ENCODE measurements at places on chromosomes 2 and 18.

DNA sequence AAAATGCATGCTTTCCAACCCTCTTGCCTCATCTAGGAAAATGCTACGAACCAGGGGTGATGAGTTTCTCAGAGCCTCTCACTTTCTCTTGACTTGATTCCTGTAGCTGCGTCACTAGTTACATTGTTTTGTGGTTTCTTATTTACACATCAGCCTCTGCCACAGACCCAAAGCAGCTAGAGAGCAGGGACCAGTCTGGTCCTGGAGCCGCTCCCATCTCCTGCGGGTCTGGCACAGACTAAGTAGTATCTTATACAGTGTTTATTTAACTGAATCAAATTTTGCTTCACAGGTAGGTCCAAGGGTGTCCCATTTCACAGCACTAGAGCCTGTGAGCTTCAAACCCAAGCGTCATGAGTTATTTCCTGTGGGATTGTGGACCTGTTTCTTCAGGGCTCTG is 310.5 kb downstream of the MYCN start:
- DNase-seq, result no peak

- DNase-seq, result no peak
Measured at GRCh38 chr2:47568164-47568850, 165.4 kb downstream of the MSH2 start.

DNA sequence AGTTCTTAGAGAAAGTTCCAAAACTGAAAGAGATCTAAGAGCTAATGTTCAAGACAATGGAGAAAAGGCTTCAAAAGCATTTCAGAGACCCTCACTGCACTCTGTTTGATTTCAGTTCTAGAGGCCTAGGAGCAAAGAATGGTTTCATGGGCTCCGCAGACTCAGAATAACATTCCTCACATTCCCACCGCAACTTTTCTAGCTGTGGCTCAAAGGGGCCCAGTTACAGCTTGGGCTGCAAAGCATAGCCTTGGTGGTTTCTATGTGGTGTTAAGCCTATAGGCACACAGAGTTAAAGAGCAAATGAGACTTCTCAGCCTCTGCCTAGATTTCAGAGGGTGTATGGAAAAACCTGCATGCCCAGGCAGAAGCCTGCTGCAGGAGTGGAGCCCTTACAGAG is 73.0 kb downstream of the FSIP2 start:
- DNase-seq, result no peak

GRCh38 chr2:85707304-85707703 is 13.1 kb downstream of the GNLY start:
- peak; percentile 85 for DNase-seq

DNA sequence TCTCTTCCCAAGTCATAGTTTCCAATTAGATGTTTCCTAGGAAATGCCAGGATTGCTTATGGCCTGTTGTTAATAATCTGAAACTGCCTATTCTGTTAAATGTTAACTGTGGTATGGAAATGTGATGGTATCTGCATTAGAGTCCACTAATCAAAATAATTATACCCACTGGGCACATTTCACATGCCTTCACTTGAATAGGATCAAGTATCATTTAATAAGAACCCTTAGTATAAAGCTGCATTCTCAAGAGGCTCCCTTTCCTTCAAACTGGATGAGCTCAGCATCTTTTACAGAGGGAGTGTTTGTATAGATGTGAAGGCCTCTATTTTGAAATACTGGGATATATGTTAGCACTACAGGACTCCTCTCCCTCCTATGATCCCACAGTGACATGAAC is 477.2 kb upstream of the VRK2 start:
- DNase-seq, result no peak

GRCh38 chr2:113124181-113124961 is 3.0 kb upstream of the IL1RN start:
- peak; percentile 60 for DNase-seq

GRCh38 chr2:116696223-116696622 is 1118.3 kb upstream of the DDX18 start:
- no peak for DNase-seq

- no peak for DNase-seq
Measured at GRCh38 chr2:138507267-138507666, 5.7 kb downstream of the SPOPL start.

DNA sequence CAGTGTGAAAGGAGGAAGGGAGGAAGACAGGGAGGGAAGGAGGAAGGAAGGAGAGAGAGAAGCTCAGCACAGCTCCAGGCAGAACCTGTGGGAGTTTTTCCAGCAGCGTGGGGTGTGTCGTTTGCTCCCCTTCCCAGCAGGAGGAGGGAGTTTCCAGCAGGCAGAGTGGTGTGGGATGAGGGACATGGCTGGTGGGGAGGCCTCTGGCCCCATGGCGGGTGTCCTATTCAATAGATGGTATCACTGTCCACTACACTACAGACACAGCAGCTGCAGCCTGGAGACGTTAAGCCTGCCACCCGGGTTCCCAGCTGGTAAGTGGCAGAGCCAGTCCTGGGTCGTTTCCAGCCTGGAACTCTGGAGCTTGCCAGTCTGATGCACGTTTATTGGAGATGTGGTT is 44.7 kb downstream of the GLI2 start:
- no peak for DNase-seq

DNA sequence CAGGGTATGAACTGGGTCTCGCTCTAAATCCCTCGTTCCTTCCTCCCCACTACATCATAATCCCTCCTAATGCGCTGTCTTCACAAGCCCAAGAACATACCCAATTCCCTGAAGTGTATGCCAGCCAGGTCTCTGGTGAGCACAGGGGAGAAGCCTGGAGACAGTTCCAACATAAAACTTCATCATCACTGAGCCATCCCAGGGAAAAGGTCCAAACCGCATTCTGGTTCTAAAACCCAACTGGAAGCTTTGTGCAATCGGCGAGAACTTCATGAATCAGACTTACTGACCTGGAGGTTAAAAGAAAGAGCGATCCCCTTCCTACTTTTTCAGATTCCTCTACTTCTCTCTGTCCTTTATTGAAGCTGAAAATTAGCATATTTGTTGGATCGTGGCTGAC is 132.7 kb downstream of the ALPK2 start:
- DNase-seq, result no peak

DNA sequence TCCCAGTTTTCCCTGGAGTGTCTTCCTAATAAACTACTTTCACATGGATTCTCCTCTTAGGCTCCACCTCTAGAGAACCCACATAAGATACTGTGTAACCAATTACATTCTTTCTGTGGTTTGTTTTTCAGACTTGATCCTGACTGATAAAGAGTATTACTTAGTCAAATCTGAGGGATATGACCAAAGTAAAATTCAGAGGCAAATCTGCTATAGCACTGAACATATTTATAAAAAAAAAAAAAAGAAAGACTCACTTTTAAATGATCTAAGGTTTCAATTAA is 13.9 kb downstream of the CKAP2L start:
- DNase-seq, result no peak

GRCh38 chr2:235746257-235746934 is 252.6 kb downstream of the AGAP1 start:
- DNase-seq, result peak; percentile 58

DNA sequence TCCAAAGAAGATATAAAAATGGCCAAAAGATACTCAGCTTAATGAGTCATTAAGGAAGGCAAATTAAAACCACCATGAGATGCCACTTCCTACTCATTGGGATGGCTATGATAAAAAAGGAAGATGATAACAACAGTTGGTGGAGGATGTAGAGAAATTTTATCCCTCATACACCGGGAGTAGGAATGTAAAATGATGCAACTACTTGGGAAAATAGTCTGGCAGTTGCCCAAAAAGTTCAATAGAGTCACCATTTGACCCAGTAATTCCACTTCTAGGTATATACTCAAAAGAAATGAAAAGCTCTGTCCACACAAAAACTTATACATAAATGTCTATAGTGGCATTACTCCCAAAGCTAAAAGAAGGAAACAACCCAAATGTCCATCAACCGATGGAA is 10.1 kb upstream of the SULT1C2 start:
- no peak for DNase-seq

DNA sequence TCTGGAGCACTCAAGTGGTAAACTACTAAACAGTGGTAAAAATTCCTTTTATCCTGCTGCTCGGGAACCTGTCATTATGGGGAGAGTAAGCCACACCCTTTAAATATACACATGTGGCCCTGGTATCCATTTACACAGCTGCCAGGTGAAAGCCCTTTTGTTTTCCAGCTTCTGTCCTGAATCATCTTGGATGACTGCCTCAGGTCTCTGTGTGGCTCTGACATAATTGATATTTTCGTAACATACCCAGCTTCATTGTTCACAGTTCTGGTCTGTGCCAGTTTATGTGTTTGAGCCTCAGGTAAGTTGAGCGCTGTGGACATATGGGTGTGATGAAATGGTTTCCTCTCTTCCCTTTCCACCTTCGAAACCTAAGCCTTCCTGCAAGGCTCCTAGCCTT is 15.7 kb upstream of the TTC39C start:
- no peak for DNase-seq

GRCh38 chr2:218217360-218218267 is 625 bp downstream of the ARPC2 start:
- peak; percentile 41 for DNase-seq

DNA sequence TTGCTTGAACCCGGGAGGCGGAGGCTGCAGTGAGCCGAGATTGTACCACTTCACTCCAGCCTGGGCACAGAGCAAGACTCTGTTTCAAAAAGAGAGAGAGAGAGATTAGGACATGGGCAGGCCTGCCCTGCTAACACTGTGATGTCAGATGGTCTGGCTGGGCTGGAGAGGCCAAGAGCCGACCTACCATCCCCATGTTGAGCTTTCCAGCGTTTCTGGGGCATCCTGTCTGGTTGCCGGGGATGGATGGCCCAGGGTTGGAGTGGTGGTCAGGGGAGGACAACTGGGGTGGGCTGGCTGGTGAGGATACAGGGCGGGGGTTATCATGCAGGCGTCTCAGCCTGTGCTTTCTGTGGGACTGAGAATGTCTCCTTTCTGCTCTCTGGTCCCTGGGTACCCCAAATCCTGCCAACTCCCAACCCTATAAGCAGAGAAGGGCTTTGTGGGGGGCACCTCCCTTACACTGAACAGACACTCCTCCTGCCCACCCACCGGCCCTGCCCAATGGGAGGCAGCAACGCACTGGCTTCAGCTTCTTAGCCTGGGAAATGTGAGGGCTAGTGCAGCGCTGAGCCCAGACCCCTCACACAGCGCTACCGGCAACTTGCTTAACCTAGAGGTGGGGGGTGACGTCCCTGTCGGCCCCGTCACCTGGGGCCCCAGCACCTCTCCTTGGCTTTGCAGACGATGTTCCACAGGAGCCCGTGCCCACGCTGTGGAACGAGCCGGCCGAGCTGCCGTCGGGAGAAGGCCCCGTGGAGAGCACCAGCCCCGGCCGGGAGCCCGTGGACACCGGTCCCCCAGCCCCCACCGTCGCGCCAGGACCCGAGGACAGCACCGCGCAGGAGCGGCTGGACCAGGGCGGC is 5.4 kb downstream of the SNORC start:
- DNase-seq, result no peak

DNA sequence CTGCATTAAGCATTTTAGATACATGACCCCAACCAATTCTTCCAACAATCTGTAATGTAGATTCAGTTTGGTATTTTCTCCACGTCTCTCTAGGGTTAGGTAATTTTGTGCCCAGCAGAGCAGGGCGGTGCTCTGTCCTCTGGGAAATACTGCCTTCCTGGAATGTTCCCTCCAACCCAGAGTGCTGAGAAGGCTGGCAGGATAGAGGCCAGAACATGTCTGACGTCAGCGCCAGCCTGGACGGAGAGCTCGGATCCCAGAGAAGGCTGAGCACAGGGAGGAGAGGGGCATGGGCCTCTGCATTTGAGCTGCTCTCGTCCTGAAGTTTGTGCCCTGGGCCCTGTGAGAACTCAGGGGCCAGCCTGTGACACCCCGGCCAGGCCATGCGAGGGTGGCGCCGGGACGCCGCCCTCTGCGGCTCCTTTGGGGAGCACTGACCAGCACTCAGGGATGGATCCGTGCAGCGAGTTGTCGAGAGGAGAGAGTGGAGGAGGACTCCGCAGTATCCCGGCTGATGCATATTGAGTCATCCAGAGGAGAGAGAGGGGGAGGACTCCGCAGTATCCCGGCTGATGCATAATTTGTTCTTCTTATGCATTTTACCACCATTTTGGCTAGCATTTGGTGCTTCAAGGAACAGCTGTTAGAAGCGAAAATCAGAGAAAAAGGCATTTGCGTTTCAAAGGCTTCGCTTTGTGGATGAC is 80.0 kb upstream of the PXDN start:
- DNase-seq, result no peak
